Stimulated activated CD4-positive, alpha-beta T cell treated with anti-CD3 and anti-CD28 coated beads, Interleukin-1b, Interleukin-23, amount 100 ng/mL, for 4 hours (primary cell): ENCODE measurements at places on chromosomes 12 and 14.

GRCh38 chr12:127459687-127460086 is 807.3 kb upstream of the TMEM132C start:
- DNase-seq = no peak

GRCh38 chr12:50828886-50829285 is 13.8 kb upstream of the TMPRSS12 start:
- DNase-seq = no peak

DNA sequence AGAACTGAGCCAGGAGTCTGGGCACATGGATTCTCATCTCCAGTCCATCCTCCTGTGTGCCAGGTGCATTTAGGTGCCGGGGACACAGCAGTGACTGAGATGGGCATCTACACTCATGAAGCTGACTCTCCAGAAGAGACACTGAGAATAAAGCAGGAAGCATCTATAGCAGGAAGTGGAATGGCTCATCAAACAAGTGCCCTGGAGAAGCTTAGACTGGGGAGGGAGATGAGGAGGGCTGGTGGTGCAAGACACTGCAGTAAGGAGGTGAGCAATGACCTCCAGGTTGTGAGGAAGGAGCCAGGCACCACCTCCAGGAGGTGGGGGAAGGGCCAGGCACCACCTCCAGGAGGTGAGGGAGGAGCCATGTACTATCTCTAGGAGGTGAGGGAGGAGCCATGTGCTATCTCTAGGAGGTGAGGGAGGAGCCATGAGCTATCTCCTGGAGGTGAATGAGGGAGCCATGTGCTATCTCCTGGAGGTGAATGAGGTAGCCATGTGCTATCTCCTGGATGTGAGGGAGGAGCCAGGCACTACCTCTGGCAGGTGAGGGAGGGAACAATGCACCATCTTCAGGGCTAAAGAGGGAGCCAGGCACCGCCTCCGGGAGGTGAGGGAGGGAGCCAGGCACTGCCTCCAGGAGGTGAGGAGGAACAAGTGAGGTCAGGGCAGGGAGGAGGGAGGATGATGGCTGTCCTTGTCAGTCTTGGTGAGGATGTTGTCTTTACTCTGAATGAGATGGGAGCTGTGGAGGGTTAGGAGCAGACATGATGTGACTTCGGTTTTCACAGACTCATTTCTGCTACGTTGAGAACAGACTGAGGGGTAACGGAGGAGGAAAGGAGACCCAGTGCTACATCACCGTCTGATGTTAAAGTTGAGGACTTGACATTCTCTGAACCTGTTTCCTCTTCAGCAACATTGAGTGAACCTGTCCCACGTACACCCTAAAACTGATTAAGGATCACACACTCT is 961.9 kb upstream of the TMEM132C start:
- DNase-seq = no peak

- DNase-seq = no peak
These were observed 10.7 kb upstream of the TBX3 start for GRCh38 chr12:114694436-114695304.

- DNase-seq = no peak
These were observed 151.0 kb downstream of the SLC25A21 start for GRCh38 chr14:37021390-37021789.

- DNase-seq = no peak
These were observed 608.5 kb downstream of the TMEM121 start for GRCh38 chr14:106134886-106135285.

GRCh38 chr14:56143025-56143424 is 24.8 kb downstream of the PELI2 start:
- no peak for DNase-seq

GRCh38 chr12:111369496-111370220 is 763 bp upstream of the PHETA1 start:
- DNase-seq = no peak

GRCh38 chr12:117481470-117481869 is 120.0 kb upstream of the NOS1 start:
- no peak for DNase-seq

GRCh38 chr14:61561657-61562276 is 133.5 kb upstream of the HIF1A start:
- no peak for DNase-seq

DNA sequence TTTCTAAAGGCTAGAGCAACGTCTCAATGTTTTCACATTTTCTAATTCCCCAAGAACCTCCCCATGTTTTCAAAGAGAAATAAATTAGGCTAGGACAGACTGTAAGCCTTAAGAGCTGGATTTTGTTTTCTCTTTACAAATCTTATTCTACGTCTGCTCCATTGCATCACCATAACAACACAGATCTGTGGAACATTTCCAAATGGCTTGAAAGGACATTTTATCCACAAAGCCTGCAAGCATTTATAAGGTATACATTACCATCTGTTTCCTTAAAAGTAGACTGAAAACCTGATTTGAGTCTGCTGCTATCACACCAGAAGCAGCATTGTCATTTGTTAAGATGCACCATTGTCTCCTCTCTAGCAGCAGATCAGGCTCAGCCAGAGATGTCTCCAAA is 115.3 kb upstream of the PLEKHA5 start:
- no peak for DNase-seq

- no peak for DNase-seq
These were observed 14.0 kb downstream of the LRTM2 start for GRCh38 chr12:1834186-1834925.

DNA sequence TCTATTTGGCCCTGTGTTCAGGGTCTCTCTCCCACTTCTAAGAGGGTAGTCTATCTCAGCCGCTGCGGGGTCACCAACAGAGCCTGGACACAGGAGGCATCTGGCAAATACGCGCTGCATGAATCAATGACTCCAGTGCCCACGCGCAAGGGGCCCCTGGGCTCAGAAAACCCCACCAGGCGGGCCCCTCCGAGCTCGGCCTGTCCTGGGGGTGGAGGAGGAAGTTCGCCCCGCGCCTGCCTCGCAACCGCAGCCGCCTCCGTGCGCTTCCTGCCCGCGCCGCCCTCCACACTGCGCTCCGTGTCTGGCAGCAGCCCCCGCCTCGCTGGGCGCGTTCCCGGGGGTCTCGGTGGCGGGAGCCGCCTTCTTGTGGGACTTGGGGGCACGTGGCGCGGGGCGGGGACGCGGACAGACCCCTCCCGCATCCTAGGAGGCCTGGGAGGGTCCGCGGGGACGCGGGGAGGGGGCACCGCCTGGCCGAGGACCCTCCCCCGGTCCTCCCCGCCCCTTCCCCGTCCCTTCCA is 811 bp upstream of the FBRSL1 start:
- peak; percentile 54 for DNase-seq

GRCh38 chr14:93245764-93246420 is 38.8 kb downstream of the UBR7 start:
- DNase-seq = no peak

- no peak for DNase-seq
These were observed 272.0 kb downstream of the RPAP3 start for GRCh38 chr12:47433876-47434275.

DNA sequence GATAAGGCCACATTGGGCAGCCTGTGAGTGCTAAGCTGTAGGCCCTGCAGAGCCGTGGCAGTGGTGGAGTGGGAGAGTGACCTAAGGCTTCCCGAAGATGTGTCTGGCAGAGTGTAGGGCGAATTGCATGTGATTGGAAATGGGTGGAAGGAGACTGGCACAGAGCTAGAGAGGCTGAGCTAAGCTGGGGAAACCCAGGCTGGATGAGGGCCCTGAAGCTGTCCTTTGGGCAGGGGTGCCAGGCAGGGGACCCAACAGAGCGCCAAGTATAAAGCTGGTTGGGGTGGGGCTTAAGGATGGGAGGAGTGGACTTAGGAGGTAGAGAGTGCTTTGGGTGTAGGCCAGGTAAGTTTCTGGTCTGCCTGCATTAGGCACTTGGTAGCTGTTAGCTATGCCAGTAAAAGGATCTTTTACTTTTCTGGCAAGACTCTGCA is 47.9 kb downstream of the WDR20 start:
- no peak for DNase-seq

GRCh38 chr12:39620659-39621658 is 1.4 kb upstream of the ABCD2 start:
- peak; percentile 23 for DNase-seq

GRCh38 chr14:43019826-43020225 is 1413.2 kb downstream of the LRFN5 start:
- DNase-seq = no peak

GRCh38 chr12:79883216-79883615 is 51.7 kb downstream of the PPP1R12A start:
- DNase-seq = no peak

GRCh38 chr12:30514666-30515065 is 181.0 kb downstream of the IPO8 start:
- no peak for DNase-seq

GRCh38 chr12:68638721-68639395 is 28.2 kb downstream of the RAP1B start:
- DNase-seq = no peak

GRCh38 chr12:1872448-1872847 is 46.0 kb downstream of the CACNA2D4 start:
- no peak for DNase-seq

- DNase-seq = no peak
These were observed 962.8 kb downstream of the GALC start for GRCh38 chr14:87030197-87030596.

DNA sequence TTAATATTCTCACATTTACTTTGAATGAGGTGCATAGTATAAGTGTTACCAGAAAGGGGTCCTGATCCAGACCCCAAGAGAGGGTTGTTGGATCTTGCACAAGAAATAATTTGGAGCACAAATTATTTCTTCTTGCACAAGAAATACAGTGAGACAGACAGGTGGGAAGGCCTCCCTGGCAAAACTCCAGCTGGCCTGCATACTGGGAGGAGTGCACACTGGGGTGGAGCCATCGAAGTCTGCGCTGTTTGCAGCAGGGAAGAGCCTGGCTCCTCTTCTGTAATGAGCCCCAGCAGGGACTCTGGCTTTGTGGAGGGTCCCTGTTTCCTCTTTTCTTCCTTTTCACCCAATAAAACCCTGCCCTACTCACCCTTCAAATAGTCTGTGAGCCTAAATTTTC is 141.6 kb downstream of the GLT1D1 start:
- DNase-seq = no peak

- no peak for DNase-seq
These were observed 131.3 kb upstream of the RAP1B start for GRCh38 chr12:68479261-68479895.

DNA sequence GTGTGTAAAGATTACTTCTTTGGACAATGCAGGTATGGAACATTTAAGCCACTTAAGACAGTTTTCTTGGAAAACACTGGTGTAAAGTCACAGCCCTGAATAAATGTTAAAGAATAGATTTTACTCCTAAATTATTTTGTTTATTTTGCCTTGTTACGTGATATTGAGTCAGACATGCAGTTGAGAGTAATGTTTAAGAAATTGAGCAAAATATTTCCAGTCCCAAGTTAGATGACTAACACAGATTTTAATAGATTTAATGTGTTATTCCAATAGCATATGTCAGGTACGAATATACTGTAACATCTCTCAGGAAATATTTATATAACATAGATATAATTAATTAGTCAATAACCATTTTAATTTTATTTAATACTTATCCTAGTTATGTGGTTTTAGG is 1361.7 kb downstream of the FSCB start:
- no peak for DNase-seq

- no peak for DNase-seq
These were observed 49.8 kb upstream of the USP15 start for GRCh38 chr12:62210422-62210821.

GRCh38 chr14:100134586-100134985 is 24.9 kb downstream of the DEGS2 start:
- DNase-seq = no peak
